Foreskin fibroblast (primary cell): ENCODE measurements at places on chromosomes 13 and 19.
A peak's percentile ranks its signal among the peaks of the same experiment; 100 is the strongest.

GRCh38 chr13:48505012-48505411 lies 27.9 kb downstream of the RCBTB2 start:
- DNase-seq, result no peak

DNA sequence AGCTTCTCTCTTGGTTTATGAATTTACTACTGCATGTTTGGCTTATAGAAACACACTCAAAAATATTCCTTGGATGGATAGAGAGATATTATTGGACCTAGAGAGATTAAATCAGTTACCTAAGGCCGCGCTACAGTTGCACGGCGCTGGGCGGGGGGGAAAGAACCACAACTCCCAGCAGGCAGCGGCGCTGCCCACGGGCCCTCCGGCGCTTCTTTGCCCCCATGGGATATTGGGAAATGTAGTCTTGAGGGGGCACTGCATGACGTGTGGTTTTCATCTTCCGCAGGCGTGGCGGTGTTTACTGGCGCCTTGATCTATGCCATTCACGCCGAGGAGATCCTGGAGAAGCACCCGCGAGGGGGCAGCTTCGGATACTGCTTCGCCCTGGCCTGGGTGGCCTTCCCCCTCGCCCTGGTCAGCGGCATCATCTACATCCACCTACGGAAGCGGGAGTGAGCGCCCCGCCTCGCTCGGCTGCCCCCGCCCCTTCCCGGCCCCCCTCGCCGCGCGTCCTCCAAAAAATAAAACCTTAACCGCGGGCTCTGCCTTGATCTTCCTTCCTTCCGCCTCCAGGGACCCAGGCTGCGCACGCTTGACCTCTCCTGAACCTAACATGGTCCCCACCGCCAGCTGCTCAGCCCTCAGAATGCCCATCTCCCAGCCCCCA lies 4.8 kb downstream of the EMP3 start:
- DNase-seq, result no peak

GRCh38 chr19:13986348-13986904 lies 19.7 kb downstream of the RFX1 start:
- DNase-seq, result peak; percentile 74

DNA sequence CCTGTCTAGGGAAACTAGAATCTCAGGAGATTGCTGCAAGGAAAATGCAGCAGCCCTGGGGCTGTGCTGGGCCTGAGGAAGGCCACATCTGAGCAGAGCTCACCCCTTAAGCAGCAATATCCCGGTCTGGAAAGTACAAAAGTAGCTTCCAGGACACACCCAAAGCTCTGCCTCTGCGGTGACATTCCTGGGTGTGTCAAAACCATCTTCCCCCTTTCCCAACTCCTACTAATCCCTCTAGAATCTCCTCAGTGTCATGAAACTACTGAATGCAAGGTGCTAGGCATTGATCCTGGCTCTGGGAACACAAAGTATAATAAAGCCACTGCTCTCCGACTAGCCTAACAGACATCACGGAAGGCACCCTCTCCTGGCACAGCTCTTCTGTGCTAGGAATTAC lies 5.0 kb downstream of the PBX4 start:
- DNase-seq, result peak; percentile 55

DNA sequence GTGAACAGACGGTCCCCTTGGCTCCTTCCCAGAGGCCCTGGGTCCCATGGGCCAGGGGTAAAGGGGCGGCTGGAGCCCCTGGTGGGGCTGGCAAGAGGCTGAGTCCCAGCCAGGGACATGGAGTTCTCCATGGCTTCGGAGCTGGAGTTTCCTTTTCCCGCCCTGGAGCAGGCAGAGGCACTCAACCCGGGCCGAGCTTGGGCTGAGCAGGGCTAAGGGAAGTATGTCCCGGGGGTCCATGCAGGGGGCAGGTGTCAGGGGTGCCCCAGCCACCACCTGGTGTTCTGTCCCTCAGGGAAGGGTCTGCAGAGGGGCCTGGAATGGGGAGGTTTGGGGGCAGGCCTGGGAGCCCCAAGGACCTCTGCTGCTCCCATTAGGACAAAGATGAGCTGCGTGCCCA lies 54.0 kb upstream of the TPM4 start:
- DNase-seq, result no peak

DNA sequence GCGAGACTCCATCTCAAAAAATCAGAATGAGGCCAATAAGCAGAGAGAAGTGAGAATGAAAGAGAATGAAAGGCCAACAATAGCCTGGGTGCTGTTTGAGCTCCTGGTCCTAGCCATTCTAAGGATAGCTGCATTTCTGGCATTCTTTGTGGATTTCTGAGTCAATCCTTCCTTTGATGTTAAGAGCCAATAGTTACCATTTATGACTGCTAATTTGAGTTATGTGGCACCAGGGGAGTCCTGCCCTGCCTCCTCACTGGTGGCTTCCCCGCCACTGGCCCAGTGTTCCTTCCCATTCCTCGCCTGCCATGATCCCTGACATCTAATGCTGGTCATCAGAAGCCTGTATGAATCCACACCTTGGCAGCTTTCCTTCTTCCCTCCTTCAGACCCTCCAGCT lies 991.2 kb downstream of the UQCRFS1 start:
- no peak for DNase-seq

DNA sequence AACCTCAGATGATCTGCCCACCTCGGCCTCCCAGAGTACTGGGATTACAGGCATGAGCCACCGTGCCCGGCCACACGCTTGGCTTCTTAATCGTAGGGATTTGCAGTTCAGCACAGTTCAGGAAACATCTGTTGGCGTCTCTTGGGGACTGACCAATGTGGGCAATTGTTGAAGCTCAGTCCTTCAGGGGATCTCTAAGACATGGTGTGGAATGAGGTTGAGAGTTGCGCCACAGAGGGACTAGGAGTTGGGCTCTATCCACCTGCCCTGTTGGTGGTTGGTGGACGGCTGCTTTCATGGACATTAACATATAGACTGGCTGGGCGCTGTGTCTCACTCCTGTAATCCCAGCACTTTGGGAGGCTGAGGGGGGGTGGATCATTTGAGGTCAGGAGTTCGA lies 37.3 kb upstream of the SIN3B start:
- no peak for DNase-seq

GRCh38 chr13:46995874-46996273 lies 99.0 kb upstream of the HTR2A start:
- DNase-seq, result no peak

DNA sequence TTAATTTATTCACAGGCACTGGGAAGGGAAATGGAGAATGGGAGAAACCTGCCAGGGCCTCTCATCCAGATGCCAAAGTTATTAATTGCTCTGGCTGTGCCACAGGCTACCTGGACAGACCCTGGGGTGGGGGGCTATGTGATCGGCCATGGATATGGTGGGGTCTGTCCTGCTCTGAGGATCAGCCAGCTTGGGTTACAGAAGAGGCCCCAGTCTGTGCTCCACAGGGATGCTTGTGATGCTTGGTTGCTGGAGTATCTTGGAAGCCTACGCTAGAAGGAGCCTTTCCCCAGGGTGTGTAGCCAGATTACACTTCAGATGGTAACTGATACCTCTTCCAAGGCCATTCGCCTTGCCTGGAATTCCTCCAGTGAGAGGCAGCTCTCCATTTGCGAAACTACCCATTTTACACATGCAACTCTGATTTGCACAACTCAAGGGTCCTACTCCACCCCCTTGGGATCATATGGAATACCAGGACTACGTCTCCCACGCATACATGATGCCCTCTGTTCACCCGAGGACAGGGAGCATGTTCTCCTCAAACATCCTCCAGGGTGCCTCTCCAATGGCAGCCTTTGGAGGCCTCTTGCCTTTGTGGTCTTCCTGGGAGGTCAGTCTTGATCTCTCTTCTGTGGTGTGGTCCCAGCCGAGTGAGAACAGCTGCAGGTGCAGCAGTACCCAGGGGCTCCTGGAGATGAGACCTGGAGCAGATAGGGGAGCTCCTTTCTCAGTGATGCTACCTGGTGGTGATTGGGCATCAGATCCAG lies 186.6 kb upstream of the TSHZ3 start:
- DNase-seq, result no peak

DNA sequence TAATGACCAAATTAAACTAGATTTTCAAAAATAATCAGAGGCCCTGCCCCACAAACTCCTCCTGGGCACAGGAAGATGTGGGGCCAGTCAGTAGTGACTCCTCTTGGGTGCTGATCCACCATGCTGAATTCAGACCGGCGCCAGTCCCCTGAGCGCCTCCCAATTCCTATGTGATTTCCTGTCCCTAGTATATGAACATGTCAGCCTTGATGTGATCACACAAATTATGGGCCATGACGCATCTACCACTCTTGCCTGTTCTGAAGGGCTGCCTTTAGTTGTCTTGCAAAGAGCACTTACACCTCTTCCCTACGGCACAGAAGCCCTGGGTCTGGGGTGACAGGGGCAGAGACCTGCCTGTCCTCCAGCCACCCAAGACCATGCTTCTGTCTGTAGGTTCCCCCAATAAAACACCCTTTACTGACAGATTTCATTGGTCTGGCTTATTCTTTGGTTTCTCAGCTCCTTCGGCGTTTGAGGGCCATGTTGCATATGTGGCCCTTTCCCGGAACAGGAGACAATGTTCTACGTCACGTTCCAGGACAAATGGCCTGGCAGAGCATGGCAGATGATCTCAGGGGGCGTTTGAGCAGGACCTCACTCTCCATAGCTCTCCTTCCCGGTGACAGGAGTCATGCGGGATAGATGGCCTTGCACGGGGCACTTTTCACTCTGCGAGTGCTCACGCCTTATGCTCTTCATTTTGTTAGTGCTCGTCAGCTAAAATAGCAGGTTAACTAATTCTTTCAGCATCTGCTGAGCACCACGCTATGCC lies 5.6 kb upstream of the ATP11A start:
- no peak for DNase-seq

- no peak for DNase-seq
Observed at GRCh38 chr19:43902399-43902798, 32.7 kb downstream of the ZNF45 start.

- DNase-seq, result no peak
Observed at GRCh38 chr13:92829930-92830329, 396.7 kb upstream of the GPC6 start.

DNA sequence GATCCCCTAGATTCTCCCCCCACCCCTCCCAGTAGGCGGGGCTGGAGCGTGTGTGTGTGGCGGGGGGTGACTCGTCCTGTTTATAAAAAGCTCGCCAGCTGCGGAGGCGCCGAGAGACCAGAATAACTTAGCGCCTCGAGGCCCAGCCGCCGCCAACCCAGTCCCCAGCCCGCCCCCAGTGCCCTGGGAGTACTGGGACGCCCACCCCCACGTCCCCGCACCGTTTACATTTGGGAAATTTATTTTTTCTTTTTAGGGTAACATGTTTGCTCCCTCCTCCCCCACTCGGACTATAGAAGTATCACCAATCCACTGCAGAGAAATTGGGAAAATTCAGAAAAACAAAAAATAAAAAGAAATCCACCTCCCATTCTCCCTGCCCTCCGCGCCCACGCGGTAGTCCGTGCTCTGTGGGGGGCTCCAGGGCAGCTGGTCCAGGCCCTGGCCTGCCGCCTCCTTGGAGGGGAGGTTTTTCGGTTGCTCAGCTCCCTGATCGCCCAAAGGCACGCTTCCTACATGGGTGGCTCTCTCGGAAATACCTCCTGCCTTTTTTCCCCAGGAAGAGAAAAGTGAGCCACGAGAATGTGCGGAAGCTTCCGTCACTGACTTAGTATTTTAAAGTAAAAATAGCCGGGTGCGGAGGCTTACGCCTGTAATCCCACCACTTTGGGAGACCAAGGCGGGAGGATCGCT lies 1.5 kb upstream of the RAB3A start:
- peak; percentile 84 for DNase-seq

- no peak for DNase-seq
Observed at GRCh38 chr19:811506-812048, 10.2 kb downstream of the PLPPR3 start.

GRCh38 chr13:49784886-49785570 lies 7.5 kb downstream of the KPNA3 start:
- peak; percentile 30 for DNase-seq

- no peak for DNase-seq
Observed at GRCh38 chr13:105139380-105140285, 1395.8 kb downstream of the EFNB2 start.

DNA sequence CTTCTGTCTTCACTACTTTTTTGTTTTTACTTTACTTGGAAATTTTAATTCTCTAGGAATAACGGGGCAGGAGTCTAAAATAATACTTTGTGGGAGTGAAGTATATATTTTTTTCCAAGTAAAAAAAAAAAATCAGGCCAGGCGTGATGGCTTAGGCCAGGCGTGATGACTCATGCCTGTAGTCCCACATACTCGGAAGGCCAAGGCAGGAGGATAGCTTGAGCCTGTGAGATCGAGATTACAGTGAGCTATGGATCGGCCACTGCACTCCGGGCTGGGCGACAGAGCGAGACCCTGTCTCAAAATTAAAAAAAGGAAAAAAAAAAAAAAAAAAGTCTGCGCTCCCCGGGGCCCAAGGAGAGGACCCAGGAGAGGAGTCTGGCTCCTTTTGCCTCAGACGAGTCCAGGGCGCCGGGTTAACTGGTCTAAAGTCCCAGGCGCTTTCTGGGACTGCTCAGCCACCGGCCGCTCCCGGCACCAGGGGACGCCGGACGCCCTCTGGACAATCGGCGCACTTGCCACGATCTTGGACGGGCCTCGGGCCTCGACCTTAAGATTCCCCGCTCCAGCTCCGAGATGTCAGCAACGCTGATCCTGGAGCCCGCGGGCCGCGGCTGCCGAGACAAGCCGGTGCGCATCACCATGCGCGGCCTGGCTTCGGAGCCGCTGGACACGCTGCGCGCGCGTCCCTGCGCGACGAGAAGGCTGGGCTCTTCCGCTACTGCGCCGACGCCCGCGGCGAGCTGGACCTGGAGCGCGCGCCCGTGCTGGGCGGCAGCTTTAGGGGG lies 2.7 kb upstream of the ZFP82 start:
- peak; percentile 37 for DNase-seq

DNA sequence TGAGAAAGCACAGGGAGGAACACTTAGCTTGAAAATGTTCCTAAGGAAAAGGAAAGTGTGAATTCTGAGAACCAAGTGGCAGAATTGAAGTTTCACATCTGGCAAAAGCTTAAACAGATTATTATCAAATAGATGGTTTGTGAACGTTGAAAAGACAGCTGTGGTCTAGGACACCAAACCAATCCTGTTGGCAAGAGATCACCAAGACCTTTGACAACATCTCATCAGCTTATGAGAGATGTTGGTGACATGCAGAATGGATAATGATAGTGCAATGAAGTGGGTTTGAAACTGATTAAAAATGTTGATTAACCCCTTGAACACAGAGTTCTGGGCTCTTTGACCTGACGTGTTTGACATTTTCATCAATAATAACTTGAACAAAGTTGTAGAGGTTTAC lies 74.6 kb upstream of the GPR183 start:
- no peak for DNase-seq

GRCh38 chr13:103222683-103223082 lies 156.5 kb upstream of the SLC10A2 start:
- DNase-seq, result no peak

DNA sequence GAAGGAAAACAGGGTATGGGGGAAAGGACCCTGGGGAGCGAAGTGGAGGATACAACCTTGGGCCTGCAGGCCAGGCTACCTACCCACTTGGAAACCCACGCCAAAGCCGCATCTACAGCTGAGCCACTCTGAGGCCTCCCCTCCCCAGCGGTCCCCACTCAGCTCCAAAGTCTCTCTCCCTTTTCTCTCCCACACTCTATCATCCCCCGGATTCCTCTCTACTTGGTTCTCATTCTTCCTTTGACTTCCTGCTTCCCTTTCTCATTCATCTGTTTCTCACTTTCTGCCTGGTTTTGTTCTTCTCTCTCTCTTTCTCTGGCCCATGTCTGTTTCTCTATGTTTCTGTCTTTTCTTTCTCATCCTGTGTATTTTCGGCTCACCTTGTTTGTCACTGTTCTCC lies 2.7 kb downstream of the KLK3 start:
- no peak for DNase-seq

- DNase-seq, result no peak
Observed at GRCh38 chr19:17314007-17314593, 4.7 kb downstream of the DDA1 start.

- peak; percentile 15 for DNase-seq
Observed at GRCh38 chr13:60112771-60113170, 51.0 kb downstream of the DIAPH3 start.

- DNase-seq, result no peak
Observed at GRCh38 chr19:19211499-19212420, at the start of gene NCAN. Gene NCAN (plus strand): TSS chr19:19211958. CDS start chr19:19216954, 4,996 bp downstream.
